Midbrain (tissue), 1 donor: ENCODE measurements at places on chromosomes 16 and 17.

- DNase-seq = no peak
Measured at GRCh38 chr16:22232277-22233036, 26.4 kb downstream of the EEF2K start.

GRCh38 chr17:50638606-50638965, 3.9 kb downstream of the ABCC3 start:
- DNase-seq = no peak

DNA sequence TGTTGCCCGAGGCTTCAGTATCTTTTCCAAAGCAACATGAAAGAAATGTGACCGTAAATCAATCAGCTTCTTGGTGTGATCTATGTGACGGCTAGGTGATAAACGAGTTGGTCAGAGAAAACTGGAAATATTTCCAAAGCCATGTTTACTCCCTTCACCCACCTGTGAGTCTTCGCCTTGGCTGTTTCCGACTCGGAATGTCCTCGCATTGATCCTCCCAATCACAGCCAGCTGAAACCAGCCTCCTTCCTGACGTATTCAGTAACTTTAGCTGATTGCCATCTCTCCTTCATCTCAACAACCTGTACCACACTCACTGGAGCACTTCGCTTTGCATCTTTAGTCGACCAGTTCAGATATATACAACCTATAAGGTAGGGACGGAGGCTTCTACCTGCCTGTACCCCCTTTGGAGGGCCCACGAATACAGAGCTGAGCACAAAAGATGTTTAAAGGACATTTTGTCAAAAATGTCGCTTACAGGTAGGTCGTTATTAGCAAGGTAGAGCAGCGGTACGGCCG, 705 bp downstream of the KRABD2 start:
- DNase-seq = no peak

DNA sequence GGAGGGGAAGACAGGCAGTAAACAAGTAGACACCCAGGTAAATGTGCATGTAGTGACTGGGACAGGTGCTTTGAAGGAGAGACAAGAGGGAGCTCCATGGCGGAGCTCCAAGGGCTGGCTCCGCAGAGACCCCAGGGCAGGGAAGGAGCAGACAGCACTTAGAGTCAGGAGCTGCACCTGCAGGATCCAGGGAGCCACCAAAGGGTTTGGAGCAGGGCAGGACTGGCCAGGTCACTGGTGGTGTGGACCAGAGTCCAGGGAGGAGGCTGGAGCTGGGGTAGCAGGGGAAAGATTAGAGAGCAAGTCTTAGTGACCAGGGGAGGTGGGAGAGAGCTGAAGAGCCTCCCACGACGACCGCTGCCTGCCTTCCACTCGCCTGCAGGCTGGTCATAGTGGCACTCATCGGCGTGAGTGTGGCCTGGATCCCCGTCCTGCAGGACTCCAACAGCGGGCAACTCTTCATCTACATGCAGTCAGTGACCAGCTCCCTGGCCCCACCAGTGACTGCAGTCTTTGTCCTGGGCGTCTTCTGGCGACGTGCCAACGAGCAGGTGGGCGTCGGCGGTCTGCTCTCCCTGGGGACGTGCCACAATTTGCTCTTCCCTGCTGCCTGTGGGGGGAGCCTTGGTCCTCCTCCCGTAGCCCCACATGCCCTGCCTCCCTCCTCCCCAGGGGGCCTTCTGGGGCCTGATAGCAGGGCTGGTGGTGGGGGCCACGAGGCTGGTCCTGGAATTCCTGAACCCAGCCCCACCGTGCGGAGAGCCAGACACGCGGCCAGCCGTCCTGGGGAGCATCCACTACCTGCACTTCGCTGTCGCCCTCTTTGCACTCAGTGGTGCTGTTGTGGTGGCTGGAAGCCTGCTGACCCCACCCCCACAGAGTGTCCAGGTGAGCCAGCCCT, 14.7 kb upstream of the FAM83G start:
- no peak for DNase-seq

DNA sequence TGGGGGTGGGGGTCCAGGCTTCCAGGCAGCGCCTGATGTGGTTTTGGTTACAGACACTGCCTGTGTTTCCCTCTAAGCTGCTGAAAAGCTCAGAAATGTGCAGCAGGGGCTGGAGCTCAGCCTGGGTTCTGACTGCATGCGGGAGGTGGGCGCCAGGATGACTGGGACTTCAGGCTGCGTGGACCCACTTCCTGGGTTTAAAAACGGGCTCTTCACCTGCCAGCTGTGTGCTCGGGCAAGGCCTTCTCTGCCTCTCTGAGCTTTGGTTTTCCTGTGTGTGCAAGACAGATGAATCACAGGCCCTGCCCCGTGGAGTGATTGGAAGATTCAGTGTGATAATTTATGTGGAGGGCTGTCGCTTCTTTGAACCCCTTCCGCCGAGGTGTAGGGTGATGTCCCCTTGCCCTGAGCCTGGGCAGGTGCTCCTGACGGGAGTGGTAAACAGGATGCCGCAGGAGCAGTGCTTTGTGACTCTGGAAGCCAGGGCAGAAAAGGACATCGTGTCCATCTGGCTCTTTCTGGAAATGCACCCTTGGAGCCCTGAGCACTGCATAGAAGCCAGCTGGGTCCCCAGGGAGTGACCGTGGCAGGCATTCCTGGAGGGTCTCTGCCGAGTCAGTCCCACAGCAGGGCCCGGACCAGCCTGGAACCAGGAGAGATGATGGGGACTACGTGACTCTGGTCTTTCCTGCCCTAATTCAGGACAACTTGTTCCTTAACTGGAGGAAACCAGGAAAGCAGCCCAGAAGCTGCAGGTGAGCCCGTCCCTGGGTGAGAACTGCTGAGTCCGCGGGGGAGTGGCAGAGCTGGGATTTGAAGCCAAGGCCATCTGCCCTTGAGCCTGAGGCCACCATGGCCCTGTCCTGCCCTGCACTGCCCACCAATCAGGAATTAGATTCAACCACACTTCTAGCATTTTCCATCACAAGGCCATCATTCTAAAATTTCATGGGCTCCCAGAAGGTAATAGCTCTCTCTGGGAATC, 28.5 kb upstream of the SLC7A5 start:
- no peak for DNase-seq

- no peak for DNase-seq
Measured at GRCh38 chr16:66052745-66053144, 313.7 kb upstream of the CDH5 start.

GRCh38 chr17:13272296-13272695, 254.5 kb upstream of the ELAC2 start:
- DNase-seq = no peak

DNA sequence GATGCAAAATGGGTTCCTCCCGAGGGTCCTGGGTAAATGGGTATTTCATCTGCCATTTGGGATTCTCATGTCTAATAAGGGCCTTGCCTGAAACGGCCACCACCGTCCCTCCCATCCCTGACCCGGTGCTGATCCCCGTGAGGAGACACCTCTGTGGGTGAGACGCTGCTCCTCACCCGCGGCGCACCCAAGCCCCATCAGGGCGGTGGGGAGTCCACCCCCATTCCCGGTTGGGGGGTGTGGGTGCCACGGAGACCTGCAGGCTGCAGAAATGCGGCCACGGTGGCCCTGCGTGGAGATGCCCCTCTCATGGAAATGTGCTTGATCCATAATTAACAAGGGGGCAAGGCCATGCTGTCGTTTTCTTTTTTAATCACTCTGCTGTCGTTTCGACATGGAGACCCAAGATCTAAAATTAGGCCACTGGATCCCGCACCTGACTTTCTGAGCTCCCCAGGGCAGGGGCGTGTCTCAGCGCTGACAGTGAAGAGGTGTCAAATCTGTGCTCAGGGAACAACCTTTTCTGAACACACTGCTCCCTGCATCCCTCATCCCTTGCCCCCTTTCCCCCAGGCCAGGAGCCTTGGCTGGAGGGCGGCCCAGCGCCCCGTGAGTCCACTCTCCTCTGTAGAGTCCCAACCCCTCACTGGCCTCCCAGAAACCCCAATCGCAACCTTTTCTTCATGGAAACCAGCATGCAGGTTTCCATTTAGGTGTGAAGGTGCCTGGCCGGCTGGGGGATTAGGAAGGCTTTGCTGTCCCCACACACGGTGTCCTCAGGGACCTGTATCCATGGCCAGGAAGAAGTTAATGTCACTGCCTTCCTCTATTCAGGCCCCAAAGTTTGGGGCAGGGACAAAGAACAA, 38.9 kb downstream of the PEMT start:
- no peak for DNase-seq

DNA sequence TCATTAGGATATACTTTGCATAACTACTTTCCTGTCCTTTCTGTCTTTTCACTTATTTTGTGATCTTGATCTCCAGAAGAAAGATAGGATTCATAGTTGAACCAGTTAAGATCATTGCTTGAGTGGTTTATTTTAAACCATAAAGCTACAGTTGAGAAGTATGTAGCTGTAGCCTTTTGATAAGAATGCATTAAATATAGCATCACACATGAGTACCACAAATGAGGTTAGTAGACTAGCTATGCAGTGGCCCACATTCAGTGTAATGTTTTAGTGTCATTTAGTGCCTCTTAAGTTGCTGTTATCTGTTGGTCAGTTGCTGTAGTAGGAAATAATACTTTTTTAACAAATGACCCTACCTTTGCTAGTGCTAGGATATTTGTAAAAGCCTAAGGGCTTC, 1.3 kb downstream of the NLK start:
- DNase-seq = no peak

DNA sequence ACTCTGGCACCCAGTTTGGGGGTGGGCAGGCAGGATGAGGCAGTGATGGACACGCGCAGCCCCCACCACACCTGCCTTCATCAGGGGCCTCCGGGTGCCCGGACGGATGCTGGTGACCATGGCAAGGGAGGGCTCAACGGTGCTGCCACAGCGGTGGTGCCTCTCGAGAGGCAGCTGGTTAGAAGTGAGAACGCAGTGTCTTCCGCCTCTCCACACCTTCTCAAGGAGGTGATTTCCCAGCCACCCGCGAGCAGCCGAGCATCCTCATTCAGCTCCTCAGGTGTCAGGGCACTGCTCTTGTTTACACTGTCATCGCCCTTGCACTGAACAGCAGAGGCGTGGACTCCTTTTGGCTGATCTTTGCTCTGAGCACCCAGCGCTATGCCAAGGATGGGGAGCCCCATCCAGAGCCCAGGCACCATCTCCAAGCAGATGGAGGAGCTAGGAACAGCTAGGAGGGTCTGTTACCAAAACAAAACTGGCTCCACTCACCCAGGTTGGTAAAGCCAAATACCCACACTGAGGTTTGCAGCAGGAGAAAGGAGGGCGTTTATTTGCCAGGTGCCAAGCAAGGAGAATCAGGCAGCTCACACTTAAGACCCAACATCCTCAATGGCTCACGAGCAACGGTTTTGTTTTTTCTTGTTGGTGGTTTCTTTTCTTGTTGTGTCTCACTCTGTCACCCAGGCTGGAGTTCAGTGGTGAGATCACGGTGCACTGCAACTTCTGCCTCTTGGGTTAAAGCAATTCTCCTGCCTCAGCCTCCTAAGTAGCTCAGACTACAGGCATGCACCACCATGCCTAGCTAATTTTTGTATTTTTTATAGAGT, 174.3 kb upstream of the TNRC6C start:
- DNase-seq = no peak

DNA sequence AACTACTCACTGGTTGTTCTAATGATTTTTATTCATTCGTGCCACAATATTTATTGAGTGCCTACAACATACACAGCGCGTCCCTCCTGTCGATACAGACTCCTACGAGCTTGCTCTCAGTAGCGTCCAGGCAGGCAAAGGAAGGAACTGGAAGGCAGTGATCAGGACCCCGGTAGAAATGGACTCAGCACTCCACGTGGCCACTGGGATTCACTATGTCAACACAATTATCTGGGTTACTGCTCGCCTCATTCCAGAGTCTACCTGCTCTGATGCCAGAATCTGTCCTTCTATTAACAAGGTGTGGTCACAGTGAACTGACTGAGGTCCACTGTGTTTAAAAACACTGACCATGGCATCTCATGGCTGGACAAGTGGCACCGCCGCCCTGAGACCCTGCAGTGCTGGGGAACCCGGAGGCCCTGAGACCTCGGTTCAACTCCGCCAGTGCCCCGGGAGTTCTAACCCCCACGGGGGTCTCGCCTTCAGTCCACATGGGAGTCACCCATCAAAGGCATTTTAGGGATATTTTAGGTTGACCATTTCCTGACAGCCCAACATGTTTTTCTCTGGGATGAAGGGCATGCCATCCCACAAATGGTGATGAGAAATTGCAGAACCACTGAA, 71.4 kb downstream of the ZFHX3 start:
- no peak for DNase-seq

DNA sequence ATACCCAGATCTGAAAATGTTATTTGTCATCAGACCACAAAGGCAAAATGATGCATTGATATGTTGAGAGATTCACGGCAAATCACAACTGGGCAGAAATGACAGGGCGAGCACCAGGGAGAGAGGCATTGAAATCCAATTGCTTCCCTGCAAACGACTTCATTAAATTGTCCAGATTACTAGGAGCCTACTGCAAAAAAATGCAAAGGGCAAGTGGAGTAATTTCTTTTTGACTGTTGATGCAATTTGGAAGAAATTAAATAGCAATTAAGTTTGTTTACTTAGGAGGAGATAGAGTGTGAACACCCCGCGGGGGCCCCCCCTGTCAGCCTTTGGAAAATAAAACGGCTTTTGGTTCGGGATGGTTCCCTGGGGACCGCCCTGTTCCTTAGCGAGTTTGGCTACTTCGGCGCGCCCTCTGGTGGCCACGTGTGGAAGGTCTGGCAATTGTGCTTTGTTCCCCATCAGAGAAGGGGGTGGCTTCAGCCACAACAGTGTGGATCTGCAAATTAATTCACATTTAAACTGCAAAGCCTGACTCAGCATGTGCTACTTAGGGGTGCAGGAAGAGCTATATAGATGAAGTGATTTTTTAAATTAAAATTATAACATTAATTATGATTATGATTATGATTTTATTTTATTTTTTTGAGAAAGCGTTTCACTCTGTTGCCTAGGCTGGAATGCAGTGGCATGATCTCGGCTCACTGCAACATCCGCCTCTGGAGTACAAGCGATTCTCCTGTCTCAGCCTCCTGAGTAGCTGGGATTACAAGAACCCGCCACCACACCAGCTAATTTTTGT, 14.5 kb upstream of the TMC7 start:
- DNase-seq = peak; percentile 90

GRCh38 chr17:17499402-17500145, 3.4 kb upstream of the RASD1 start:
- no peak for DNase-seq

DNA sequence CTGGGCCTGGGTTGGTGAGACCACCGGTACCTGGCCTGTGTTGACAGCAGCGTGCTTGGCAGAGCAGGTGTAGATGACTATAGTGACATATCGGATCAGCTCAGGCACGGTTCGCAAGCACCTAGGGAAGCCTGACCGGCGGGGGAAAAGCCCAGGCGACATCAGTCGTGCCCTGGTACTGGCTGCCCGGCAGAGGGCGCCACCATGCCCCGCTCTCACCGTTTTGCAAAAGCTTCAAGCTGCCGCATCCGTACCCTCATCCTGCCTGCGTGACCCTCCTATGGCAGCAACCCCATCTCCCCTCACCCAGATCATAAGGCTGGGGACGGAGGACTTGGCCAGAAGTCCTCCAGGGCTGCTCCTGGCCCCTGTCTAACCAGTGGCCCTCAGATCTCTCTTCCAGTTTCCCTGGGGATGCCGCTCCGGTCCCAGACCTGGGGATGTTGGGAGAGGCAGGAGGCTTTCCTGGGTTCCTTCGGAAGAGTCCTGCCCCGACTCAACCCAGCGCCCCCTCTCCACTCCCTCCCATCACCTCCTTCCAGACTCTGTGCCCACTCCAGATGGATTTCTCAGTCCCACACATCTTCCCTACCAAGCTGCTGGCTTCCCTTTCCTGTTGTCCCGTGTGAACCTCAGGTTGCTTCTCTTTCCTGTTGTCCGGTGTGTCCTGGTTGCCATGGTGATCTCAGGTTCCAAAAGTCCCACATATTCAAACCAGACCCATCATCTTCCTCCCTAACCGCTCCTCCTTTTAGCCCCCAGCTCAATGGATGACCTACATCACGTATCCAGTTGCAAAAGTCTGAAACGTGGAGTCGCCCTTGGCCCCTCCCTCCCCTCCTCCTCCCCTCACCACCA, 13.7 kb downstream of the ALOX12B start:
- DNase-seq = peak; percentile 35
